ENCODE measurements at places on chromosomes 5 and 9.

GRCh38 chr5:124645396-124645795, 101.0 kb downstream of the ZNF608 start:
- DNase-seq = no peak

- DNase-seq = no peak
Observed at GRCh38 chr9:126357074-126357473, 30.4 kb downstream of the MVB12B start.

DNA sequence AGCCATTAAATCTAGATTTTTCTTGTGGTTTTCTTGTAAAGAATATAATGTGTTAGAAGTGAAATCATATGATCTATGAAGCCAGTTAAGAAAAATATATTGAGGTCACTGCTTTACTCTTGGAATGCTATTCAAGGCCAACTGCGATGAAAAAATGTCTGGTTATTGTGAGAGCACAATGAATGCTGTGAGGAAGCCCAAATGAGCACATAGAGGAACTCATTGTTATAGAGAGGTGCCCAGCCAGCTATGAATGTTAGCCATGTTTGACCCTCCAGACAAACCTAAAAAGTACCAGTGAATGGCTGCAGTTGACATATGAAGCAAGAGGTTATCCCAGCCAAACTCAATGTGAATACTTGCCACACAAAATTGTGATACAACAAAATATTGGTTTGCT, 359.8 kb upstream of the FAM174A start:
- no peak for DNase-seq

- no peak for DNase-seq
Observed at GRCh38 chr5:15255576-15255975, 244.4 kb upstream of the FBXL7 start.

- DNase-seq = no peak
Observed at GRCh38 chr5:138833726-138834480, 41.2 kb downstream of the LRRTM2 start.
